ENCODE measurements at places on chromosomes 1 and 21. TPM values are rescaled to one million over a fixed set of nuclear protein-coding genes. Genes with fewer than 3 reads are reported as not detected.

Gene CAMTA1
- total RNA-seq: 59.7 TPM

Gene ADGRL2
- total RNA-seq: 25.7 TPM

Gene WNT4
- total RNA-seq: 0.52 TPM

Gene BGLAP
- 0.52 TPM for total RNA-seq

Gene RRP1
- total RNA-seq: 27.7 TPM

Gene PAQR6
- total RNA-seq: not detected

Gene RGS18
- 2.3 TPM for total RNA-seq

Gene TMEM54
- total RNA-seq: 41.2 TPM

Gene PRR9
- not detected for total RNA-seq

Gene RIIAD1
- total RNA-seq: not detected

Gene ADAMTS1
- total RNA-seq: 47.0 TPM

Gene CFH
- 46.7 TPM for total RNA-seq

Gene PPIAL4G
- not detected for total RNA-seq

Gene TFF3
- total RNA-seq: 16.3 TPM

Gene FCGR3B
- not detected for total RNA-seq

Gene IVL
- total RNA-seq: not detected

Gene ADGRL4
- total RNA-seq: 6.2 TPM
